ENCODE measurements at places on chromosomes 4 and X. TPM values are rescaled to one million over a fixed set of nuclear protein-coding genes. Genes with fewer than 3 reads are reported as not detected.

NAP1L3 gene
- 11.8 TPM for total RNA-seq

CHRDL1 gene
- 1.6 TPM for total RNA-seq

PAGE4 gene
- not detected for total RNA-seq

LEF1 gene
- total RNA-seq = 49.1 TPM

HERC5 gene
- 4.7 TPM for total RNA-seq

PRMT9 gene
- total RNA-seq = 13.8 TPM

HSFX3 gene
- total RNA-seq = not detected

SOD3 gene
- total RNA-seq = 17.2 TPM

CSAG3 gene
- total RNA-seq = not detected

TRAM1L1 gene
- 6.3 TPM for total RNA-seq
